ENCODE measurements at places on chromosomes 11 and 22.

DNA sequence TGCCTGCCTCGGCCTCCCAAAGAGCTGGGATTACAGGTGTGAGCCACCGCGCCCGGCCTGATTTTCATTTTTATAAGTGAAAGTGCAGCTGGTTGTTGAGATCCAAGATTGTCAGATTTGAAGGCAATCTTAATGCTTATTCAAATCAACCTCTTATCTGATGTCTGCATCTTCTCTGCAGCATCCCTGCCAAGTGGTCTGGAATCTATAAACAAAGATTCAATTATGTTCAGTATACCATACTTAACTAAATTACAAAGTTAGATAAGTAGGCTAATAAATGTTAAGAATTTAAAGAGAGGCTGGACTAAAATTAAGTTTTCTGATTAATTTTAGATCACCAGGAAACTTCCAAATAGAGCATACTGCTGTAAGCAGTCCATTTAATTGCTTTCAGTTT is 53.8 kb downstream of the POLD3 start:
- no peak for DNase-seq

GRCh38 chr11:64522036-64522435 is 69.0 kb upstream of the SLC22A12 start:
- DNase-seq = no peak

- DNase-seq = no peak
Measured at GRCh38 chr11:69140635-69141034, 15.1 kb upstream of the SMIM38 start.

- DNase-seq = no peak
Measured at GRCh38 chr11:79404325-79404724, 36.5 kb downstream of the TENM4 start.

GRCh38 chr11:123838199-123838598 is 32.0 kb upstream of the OR6M1 start:
- no peak for DNase-seq

DNA sequence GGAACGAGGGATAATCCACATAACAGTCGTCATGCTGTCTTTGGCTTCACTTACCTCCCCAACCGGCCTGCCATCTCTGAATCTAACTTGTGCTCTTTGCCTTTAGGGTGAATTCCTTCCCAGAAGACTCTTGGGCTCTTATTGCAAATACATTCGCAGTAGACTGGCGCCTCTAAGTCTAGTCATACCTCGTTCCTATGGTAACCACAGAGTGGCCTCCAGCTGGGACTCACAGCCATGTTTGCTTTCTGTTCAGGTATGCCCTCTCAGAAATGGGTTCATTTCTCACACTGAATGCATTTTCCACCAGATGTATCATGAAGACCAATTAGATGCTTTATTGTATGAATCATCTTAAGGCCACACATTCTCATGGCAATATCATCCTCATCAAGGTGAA is 112.7 kb downstream of the FAR1 start:
- no peak for DNase-seq

DNA sequence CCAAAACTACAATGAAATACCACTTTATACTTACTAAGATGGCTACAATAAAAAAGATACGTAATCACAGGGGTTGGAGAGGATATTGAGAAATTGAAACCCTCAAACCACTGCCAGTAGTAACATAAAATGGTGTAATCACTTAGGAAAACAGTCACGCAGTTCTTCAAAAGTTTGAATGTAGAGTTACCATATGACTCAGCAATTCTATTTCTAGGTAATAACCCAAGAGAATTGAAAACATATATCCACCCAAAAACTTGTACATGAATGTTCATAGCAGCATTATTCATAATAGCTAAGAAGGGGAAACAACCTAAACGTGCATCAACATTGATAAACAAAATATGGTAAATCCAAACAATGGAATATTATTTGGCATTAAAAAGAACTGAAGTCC is 24.4 kb upstream of the PSMA1 start:
- DNase-seq = no peak

DNA sequence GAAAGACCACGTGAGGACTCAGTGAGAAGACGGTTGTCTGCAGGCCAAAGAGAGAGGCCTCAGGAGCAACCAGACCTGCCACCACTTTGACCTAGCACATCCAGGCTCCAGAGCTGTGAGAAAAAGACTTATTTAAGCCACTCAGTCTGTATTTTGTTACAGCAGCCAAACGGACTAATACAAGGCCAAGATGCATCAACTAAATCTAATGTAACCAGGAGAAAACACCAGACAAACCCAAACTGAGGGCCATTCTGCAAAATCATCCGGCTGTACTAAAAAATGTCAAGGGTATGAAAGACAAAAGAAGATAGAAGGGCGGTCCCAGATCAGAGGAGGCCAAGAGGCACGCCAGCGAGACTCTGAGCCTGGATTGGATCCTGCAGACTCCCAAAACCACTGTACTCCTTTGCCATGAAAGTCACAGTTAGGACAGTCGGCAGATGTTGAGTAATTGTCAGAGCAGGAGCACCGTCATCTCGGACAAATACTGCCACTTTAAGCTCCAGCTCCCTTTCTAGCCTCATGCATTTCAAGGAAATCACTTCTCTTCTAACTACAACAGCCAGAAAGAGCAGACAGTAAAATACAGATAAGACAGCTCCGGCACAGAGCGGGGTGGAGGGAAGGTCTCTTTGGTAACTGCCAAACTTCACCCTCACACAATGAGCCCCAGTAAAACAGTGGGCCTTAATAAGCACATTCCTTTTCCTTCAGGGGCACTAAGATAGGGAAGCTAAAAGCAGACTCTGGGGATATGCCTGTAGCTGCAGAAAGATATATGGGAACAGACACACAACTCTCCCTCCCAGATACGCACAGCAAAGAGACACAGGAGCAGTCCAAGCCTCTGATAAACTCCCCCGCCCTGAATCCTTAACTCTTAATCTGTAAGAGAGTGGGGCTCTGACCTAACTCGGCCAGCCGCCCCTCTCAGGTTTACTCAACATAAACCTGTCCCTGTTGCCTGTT is 3.5 kb upstream of the ZP1 start:
- DNase-seq = no peak

- DNase-seq = peak; percentile 88
Measured at GRCh38 chr22:17910561-17911311, 113.6 kb downstream of the MICAL3 start.

GRCh38 chr11:44652901-44653644 is 73.7 kb upstream of the TSPAN18 start:
- no peak for DNase-seq

GRCh38 chr11:75667255-75667830 is 1.5 kb downstream of the MAP6 start:
- DNase-seq = peak; percentile 63

DNA sequence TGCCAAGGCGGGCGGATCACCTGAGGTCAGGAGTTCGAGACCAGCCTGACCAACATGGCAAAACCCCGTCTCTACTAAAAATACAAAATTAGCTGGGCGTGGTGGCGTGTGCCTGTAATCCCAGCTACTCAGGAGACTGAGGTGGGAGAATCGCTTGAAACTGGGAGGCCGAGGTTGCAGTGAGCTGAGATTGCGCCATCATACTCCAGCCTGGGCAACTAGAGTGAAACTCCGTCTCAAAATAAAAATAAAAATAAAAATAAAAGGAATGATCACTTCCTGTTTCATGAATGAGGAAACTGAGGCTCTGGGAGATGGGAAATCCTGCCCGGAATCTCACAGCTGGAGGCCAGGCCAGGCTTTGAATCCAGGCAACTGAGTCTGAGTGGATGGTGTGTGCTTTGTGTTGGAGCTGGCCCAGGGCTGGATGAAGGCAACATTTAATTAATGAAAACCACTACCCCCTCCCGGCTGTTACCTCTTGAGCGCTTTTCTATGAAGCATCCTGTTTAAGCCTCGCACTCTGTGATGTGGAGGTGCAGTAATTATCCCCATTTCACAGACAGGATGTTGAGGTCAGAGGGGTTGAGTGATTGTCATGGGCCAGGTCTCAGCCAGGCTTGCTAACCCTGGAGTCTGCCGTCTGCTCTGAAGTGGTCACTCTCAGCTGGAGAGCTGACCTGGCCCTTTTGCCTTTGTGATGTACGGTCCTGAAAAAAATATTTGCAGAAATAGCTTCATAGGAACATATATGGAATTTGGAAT is 27.8 kb downstream of the LRP5 start:
- no peak for DNase-seq
